ELR (cell line): ENCODE measurements at places on chromosomes 7 and 10.

GRCh38 chr10:70355051-70356021 is 27.1 kb downstream of the LRRC20 start:
- no peak for DNase-seq

DNA sequence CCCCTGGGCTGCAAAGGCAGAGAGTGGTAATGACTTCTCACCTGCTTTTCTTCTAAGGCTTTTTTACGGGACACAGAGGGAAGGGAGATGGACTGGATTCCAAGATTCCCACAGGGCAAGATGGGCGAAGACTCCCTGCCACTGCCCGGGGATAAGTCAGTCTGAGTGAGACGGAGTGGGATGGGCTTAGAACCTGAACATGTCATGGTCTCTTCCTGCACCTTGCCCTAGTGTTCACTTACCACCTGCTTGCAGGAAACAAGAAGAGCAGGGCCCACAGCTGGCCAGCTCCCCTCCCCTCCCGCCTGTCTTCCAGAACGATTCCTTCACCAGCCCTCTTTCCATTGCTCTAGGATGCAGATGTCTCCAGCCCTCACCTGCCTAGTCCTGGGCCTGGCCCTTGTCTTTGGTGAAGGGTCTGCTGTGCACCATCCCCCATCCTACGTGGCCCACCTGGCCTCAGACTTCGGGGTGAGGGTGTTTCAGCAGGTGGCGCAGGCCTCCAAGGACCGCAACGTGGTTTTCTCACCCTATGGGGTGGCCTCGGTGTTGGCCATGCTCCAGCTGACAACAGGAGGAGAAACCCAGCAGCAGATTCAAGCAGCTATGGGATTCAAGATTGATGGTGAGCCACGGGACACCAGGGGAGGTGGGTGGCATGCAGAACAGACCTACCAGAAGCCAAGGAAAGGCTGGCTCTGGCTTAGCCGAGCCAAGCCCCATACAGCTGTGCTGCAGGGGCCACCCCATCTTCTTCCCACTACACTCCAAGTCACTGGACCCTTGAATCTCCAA is 1.3 kb downstream of the SERPINE1 start:
- DNase-seq, result peak; percentile 56

DNA sequence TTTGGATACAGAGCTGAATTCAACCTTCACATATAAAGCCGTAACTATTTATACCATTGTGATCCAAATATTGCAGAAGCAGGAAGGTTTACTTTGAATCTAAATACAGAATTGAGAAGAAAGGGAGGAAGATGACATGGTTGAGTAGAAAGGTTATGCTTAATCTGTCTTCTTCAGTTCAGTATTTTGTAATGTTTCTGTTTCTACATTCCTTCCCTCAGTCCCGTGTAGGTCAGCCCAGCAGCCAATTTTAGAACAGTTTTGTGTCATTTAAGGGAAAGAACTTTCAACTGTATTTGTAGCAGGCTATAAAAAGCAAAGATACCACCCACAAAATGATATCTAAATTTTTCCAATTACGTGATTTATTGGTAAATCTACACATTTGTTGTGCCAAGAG is 97.4 kb downstream of the CPED1 start:
- DNase-seq, result no peak

GRCh38 chr7:82194016-82194643 is 249.4 kb downstream of the CACNA2D1 start:
- DNase-seq, result peak; percentile 64

DNA sequence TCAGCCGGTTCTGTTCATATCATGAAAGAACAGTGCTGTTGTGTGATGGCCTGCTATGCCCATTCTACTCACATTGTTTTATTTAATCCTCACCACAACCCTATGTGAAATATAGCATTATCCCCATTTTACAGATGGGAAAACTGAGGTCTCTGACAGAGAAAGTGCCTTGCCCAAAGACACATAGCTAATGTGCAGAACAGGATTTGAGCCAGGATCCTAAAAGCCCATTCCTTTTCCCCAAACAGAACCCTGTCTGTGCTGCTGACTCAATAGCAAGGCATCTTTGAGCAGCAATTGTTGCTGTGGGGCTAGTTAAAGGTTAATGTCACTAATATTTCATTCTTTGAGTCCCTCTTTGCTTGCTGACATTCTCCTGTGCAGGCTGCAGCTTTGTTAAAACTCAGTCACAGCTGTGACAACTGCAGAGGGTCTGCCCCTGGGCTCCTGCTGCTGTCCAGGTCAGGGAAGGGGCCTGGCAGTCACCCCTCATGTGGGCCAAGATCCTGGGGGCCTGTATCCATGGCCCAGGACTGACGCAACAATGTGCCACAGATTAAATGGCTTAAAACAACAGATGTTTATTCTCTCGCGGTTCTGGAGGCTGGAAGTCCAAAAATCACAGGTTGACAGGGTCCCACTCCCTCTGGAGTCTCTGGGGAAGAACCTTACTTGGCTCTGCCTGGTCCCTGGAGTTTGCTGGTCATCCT is 40.4 kb downstream of the AFAP1L2 start:
- DNase-seq, result no peak

DNA sequence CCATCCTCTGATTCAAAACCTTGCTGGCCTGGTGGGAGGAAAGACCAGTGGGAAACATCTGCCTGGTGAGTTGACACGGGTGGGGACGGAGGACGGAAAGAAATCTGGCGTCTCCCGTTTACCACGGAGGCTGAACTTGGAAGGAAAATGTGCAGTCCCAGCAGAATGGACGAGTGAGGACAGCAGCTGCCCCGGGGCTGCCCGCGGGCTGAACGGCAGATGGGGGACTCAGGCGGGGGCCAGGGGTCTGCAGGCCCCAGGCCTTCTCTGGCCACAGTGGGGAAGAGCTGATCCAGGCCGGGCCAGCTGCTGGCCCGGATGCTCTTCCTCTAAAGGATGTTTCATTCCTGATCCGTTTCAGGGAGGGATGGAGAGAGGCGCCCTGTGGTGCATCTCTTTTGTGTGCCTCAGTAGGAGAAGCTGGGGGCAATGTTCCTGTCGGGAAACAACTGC is 147.5 kb upstream of the CHST15 start:
- DNase-seq, result no peak

DNA sequence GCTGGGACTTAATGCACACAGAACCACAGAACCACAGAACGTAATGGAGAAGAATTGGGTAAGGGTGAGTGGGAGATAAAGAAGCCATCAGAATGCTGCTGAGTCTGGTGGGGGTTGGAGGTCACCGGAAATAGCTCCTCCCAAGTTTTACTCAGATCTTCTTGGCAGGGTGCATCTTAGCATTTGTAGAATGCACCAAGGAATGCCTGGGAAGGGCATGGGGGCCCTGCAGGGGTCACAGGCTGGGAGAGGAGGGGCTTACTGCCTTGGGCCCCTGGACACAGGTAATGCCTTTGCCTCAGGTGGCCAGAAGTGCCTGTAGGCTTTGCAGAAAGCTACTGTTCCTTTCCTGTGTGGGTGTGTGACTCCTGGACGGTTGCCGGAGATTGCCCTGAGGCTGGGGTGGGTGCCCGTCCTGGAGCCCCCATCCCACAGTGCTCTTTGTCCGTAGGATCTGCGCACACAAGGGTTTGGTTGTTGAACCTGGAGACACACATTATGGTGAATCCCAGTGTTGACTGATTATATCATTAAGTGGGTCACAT is 55.1 kb downstream of the MGMT start:
- DNase-seq, result no peak
